ENCODE measurements at places on chromosomes 2 and 18.

- DNase-seq: peak; percentile 48
Measured at GRCh38 chr2:187567126-187567525, 12.9 kb upstream of the TFPI start.

DNA sequence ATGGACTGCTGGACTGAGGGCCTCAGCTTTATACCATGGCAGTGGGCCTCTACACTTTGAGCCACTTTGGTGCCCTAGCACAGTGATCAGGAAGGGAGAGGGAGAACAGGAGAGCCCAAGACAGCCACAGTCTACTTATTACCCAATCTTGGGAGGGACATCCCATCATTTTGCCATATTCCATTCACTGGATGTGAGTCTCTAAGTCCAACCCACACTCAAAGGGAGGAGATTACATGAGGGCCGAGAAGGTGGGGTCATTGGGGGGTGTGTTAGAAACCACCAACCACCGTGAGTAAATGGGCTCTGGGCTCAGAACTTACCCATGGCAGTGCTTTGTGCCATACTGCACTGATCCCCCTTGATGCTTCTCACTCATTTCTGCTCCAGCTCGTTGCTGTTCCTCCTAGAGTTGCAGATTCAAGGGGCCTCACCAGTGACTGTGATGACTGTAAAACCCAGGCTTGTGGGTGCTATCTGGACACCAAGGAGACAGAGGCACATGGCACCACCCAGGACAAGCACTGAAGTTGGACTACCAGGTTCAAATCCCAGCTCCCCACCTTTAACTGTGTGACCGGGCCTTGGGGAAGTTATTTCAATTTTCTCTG lies 97.6 kb upstream of the RAB6C start:
- no peak for DNase-seq

- no peak for DNase-seq
Measured at GRCh38 chr18:7485616-7486015, 81.5 kb upstream of the PTPRM start.

GRCh38 chr2:7530001-7530400 lies 612.8 kb downstream of the RNF144A start:
- DNase-seq: no peak

DNA sequence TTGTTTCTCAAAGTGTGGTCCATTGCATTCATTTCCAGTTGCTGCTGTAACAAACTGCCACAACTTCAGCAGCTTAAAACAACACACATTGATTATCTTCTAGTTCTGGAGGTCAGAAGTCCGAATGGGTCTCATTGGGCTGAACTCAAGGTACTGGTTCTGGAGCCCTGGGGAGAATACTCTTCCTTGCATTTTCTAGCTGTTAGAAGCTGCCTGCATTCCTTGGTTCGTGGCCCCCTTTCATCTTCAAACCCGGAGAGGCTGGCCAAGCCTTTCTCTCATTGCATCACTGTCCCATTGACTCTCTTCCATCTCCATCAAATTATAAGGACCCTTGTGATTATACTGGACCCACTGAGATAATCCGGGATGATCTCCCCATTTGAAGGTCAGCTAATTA lies 98.1 kb downstream of the SPATS2L start:
- DNase-seq: no peak

DNA sequence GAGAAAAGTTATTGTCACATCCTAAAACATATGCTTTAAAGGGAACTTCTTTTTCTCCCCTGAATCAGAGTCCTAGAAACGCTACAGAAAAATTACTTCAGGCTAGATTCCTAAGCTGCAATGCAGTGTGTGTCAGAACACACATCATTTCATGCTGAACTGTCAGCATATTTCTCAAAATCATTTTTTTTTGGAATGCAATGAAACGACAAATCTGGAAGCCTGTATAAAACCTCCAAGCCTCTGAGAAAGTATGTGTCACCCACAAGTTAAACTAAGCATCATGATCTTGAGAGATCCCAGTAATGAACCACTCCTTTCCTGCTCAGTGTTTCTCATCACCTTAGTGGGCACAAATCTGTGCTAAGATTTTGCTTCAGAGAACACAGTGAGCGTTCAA lies 276.2 kb downstream of the ZNF521 start:
- no peak for DNase-seq

- DNase-seq: no peak
Measured at GRCh38 chr2:219404291-219404910, 13.8 kb upstream of the DES start.

DNA sequence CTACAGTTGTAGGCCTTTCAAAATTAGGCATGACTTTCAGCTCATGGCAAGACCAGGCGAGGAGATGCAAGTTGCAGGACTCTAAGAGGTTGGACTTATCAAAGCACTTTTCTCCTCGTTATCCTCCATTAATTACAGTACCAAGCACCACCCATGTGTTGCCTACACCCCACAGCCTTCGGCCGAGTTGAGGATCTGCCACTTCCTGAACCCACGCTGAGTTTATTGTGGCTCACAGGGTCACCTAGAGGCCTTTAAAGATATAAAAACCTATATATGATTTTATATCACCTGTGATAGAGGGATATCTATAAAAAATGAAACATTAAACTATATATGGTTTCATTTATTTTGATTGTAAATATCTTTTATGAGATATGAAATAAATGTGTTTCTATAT lies 2.6 kb downstream of the UGT1A10 start:
- peak; percentile 0 for DNase-seq

- DNase-seq: no peak
Measured at GRCh38 chr2:20955277-20956026, 88.4 kb downstream of the APOB start.
